ENCODE measurements at places on chromosomes 16 and 17.

DNA sequence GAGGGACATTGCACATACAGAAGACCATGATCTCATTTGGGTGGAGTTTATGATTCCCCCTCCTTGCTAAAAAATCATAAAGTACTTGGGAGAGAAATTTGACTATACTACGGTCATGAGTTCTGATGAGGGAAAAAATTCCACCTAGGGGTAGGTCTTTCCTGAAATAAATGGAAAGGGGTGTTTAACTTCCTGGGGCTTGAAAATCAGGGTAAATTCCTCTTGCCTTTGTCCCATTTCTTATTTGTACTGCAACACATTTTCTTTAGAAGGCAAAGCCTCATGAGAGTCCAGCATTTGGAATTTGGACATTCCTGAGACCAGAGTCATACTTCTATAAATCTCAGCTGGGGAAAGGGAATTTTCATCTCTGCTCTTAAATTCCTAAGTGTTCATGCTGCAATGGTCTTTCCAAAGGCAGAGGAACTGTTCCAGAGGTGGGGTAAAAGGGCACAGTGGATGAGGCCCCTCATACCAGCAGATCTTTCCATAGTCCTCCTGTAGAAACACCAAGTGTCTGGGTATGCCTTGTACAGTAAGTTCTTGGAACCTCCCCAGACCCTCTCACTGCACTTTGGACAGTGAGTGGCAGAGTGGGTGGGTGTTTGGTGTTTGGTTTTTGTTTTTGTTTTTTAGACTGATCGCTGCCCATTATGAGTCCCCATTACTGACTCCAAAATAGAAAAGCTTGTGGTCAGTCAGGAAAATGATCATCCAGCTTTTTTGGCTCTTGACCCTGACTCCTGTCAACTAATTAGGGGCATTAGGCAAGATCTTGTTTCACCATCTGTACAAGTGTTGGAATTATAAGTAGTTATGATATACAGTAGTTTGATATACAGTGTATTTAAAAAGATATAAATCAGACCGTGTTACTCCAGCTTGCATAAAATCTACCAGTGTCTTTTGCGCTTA is 6.0 kb downstream of the LYRM1 start:
- peaks cover 57% of the 10 kb centered on the region for H3K4me1 ChIP-seq
- no peaks in the 10 kb centered on the region for H3K27me3 ChIP-seq
- peak overlapping the region; percentile 80 for H3K27ac ChIP-seq

- no peak overlapping the region for H3K27ac ChIP-seq
- no peak for DNase-seq
- no peaks in the 10 kb centered on the region for H3K27me3 ChIP-seq
- no peak overlapping the region for H3K4me3 ChIP-seq
These were observed 527.7 kb upstream of the SOX9 start for GRCh38 chr17:71593078-71593477.

DNA sequence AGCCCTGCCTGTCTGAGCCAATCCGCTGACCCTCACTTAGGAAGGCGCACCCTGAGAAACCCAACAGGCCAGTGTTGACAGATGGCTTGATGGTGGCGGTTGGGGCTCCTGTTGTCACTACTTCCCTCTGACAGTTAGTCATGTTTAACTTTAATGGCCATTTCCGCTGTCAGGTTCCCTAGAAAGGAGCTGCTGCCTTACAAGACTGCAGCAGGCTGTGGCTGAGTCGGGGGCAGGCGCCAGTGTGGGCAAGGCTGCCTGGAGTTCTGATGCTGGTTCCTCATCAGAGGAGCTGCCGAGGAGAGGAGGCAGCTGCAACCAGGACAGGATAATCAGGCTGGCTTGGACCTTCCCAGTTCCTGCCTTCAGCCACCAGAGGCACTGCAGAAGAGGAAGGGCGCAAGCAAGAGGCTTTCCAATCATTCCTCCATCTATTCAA is 223.2 kb upstream of the DYNLRB2 start:
- peaks cover 12% of the 10 kb centered on the region for H3K27me3 ChIP-seq
- no peaks in the 10 kb centered on the region for H3K36me3 ChIP-seq
- no peak overlapping the region for H3K4me3 ChIP-seq
- no peak overlapping the region for H3K27ac ChIP-seq

- no peak overlapping the region for H3K4me3 ChIP-seq
- DNase-seq, result no peak
- H3K36me3 ChIP-seq, result peaks cover 24% of the 10 kb centered on the region
- no peaks in the 10 kb centered on the region for H3K27me3 ChIP-seq
- H3K4me1 ChIP-seq, result peaks cover 30% of the 10 kb centered on the region
- H3K27ac ChIP-seq, result no peak overlapping the region
These were observed 63.1 kb downstream of the TOM1L2 start for GRCh38 chr17:17909078-17909477.

Measured in mesothelial cell of epicardium (in vitro differentiated cells).